ENCODE measurements at places on chromosomes 7 and 10.

DNA sequence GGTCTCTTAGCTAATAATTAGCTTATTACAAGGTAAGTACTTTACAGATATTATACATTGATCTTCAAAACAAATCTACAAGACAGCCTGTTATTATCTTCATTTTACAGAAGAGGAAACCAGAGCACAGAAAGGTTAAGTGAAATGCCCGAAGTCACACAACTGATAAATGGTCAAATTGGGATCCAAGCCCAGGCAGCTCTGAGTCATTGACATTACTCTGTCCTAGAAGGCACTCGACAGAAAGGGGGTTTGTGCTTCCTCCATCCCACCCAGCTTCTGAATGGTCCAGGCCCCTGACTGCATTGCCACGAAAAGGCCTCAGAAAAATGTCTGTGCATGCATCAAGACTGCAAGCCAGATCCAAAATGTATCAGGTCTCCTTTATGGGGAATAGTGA is 81.3 kb upstream of the ZNF438 start:
- DNase-seq = no peak

- no peak for DNase-seq
These were observed 27.9 kb downstream of the FAM20C start for GRCh38 chr7:220151-220841.

GRCh38 chr10:71964743-71965515 is 734 bp downstream of the CHST3 start:
- DNase-seq = peak; percentile 80

DNA sequence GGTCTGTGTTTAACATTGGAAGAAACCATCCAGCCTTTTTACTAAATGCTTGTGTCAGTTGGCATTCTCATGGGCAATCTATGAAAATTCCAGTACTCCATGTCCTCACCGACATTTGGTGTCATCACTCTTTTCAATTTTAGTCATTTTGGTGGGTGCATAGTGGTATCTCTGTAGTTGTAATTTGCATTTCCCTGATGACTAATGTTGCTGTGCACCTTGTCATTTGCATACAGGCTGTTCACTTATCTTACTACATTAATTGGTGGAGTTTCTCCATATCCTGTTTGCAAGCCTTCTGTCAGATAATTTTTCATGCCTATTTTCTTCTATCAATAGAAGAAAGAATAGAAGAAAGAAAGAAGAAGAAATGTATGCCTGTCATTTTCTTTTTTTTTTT is 73.7 kb downstream of the PLPP4 start:
- DNase-seq = no peak

- DNase-seq = peak; percentile 69
These were observed 5.3 kb upstream of the LRRC61 start for GRCh38 chr7:150317748-150318444.

- no peak for DNase-seq
These were observed 199.1 kb downstream of the CALN1 start for GRCh38 chr7:72213081-72213480.

DNA sequence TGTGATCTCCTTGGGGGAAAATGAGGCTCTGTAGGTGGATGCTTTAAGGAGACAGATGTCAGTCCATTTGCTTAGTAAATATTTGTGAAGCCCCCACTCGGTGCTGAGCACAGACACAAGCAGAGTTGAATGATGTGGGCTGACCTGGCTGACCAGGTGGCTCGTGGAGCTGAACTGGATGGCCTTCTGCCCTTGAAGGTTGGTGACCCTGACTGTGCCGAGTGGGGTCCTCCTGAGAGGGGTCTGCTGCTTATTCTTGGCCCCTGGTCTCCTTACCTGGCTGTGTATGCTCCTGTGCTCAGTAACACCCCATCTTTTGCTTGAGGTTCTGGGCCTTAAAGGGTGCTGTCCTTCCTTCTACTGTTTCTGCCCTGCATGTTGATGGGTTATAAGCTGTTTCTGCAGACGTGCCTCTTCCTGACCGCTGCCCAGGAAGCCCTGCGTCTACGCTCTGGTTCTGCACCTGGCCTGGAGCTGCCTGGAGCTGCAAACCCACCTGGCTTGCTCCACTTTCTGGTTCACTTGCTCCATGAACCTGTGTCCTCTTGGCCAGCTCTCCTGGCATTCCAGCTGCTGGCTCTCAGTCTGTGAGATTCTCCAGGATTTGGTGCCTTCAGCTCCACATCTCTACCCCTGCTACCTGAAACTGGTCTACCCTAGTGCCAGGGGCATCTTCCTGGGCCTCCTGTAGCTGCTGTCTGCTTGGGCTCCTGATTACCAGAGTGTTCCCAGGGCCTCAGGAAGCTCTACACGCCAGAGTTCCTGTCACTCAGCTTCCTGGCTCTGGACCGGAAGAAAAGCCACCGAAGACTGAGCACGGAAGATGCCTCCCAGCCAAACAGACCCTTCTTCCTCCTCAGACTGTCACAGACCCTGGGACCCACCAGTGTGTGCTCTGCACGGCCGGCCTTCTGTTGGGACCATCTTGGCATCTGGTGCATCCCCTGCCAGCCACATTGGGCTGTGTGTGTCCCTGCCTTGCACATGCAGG is 76.5 kb downstream of the ADCY1 start:
- no peak for DNase-seq

DNA sequence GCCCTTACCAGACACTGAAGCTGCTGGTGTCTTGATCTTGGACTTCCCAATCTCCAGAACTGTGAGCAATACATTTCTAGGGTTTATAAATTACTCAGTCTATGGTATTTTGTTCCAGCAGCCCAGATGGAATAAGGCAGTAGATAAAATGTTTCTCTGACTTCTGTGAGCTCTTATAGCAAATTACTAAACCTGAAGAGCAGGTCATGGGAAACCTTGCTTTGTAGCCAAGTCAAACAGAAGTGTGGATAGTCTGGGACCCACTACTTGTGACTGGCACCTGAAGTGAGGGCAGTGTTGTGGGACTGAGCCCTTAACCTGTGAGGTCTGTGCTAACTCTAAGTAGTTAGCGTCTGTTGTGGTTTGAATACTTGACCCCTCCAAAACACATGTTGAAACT is 4.6 kb upstream of the TBRG4 start:
- no peak for DNase-seq

- DNase-seq = no peak
These were observed 71.3 kb downstream of the LANCL2 start for GRCh38 chr7:55436457-55436856.

DNA sequence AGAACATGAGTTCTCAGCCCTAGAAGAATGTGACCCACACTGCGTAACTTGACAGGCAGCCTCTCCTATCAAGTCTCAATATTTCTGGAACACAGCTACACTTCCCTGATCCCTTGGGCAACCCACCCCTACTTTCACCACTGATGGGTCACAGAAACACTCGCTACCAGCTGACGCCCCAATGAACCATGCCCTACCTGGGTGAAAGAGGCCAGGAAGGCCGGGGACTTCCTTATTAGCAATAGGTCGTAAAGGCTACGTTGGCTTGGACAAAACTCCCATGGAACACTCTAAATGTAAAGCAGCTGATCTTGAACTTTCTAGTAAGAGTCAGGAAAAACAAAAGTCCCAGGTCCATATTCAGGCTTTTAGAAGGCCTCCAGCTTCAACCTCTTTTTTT is 202.3 kb upstream of the KCTD7 start:
- DNase-seq = no peak

DNA sequence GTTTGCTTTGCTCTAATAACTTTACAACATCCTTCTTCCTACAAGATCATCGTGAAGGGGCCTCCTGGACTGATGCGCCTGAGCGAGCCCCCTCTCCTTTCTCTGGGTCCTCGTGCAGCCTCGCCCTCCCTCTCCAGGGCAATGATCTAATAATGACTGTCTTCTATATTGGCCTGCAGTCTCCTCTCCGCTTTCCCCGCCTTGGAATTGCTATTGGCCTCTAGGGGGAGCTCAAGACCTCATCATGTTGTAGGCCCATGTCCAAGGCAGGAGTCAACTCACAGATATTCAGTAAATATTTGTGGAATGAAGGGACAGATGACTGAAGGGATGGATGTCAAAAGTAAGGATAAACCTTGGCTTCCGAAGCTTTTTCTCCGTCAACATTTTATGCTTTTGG is 1180.3 kb downstream of the TYW1 start:
- peak; percentile 14 for DNase-seq
